B cell (primary cell): ENCODE measurements at places on chromosomes 11 and 22. TPM values are rescaled to one million over a fixed set of nuclear protein-coding genes. Genes with fewer than 3 reads are reported as not detected.

- DNase-seq, result no peak
- no peak overlapping the region for H3K27ac ChIP-seq
- H3K4me1 ChIP-seq, result peaks cover 4% of the 10 kb centered on the region
- no peak overlapping the region for H3K4me3 ChIP-seq
- H3K27me3 ChIP-seq, result no peaks in the 10 kb centered on the region
- H3K36me3 ChIP-seq, result no peaks in the 10 kb centered on the region
Observed at GRCh38 chr22:23403152-23403719, 176.9 kb downstream of the IGLL1 start.

The GRAP2 gene
- 13.5 and 14.4 TPM in 2 replicates for total RNA-seq

DNA sequence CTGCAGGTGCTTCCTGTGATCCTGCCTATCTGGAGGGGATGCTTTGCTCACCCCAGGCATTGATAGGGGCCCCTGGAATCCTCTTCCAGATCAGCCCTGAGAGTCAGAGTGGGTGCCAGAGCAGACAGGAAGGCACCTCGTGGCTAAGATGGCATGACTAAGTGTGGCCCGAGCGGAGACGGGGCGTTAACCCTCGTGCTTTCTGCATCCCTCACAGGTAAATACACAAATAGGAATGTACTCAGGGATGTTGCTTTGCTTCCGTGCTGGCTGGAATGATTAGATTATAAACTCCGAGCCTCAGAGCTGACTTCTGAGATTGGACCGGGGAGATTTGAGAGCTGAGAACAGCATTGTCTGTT, 312.7 kb upstream of the B3GAT1 start:
- no peaks in the 10 kb centered on the region for H3K27me3 ChIP-seq
- H3K36me3 ChIP-seq, result no peaks in the 10 kb centered on the region
- DNase-seq, result no peak
- H3K4me3 ChIP-seq, result no peak overlapping the region
- H3K27ac ChIP-seq, result no peak overlapping the region

DNA sequence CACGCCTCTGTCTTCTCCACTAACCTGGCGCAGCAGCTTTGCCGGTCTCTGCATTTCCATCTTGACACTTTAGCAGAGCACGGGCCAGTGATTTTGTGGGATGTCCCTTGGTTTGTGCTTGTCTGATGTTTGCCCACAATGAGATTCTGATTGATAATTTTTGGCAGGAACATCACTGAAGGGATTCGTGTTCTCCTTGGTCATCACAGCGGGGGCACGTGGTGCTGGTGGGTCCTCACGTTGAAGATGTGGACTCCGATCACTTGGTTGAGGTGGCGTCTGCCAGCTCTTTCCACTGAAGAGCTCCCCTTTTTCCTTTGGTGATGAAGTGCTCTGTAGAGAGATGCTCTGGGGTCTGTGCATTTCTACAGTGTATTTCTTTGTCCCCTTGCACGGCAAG, 37.2 kb downstream of the TBC1D22A start:
- H3K27me3 ChIP-seq, result no peaks in the 10 kb centered on the region
- no peak overlapping the region for H3K27ac ChIP-seq
- H3K4me3 ChIP-seq, result no peak overlapping the region
- H3K4me1 ChIP-seq, result peaks cover 9% of the 10 kb centered on the region

DNA sequence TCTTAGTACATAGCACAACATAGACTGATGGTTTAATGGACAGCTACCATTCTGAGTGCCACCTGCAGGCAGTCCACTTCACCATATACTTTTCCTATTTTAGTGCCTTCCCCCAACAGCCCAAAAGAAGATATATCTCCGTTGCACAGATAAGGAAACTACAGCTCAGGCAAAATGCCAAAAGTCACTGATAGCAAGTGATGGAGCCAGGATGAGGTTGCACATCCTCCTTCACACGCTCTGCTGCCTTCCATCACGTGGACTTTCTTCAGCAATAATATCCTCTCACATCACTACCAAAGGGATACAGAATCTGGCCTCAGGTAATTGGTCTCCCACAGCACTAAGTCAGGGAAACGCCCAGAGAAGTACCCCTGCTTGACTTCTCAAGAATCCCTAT, 7.5 kb downstream of the TCF20 start:
- no peak overlapping the region for H3K27ac ChIP-seq
- H3K4me3 ChIP-seq, result no peak overlapping the region
- peak; percentile 54 for DNase-seq
- H3K27me3 ChIP-seq, result no peaks in the 10 kb centered on the region

DNA sequence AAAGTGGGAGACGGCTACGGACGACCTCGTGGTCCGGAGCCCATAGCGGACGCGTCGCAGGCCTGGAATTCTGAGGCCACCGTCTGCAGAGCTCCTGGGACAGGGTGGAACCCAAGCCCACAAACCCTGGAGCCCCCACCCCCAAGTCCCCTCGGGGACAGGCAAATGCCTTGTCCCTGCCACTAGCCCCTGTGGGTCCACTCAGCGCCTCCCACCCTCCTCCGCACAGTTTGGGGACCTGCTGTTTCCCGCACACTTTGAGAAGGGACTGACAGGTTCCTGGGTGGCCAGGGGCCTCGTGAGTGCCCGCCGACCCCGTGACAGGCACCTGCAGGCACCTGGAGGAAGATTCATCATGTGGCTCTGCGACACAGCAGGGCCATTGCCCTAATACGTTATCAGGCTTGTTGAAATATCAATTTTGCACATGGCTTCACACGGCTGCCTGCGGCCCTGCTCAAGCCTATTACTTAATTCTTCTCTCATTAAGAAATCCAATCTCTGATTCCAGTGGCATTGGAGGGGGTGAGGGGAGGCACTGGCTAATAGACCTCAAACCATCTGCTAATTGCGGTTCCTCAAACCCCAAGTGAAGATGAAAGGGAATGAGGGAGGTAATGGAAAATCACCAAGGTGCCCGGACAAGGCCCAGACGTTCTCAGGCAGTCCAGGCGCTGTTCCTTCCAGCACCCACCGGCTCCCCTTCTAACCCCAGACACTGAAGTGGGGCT, 672.5 kb downstream of the BRD1 start:
- no peak for DNase-seq
- H3K4me3 ChIP-seq, result no peak overlapping the region
- no peaks in the 10 kb centered on the region for H3K36me3 ChIP-seq
- no peaks in the 10 kb centered on the region for H3K27me3 ChIP-seq

GRCh38 chr11:34243600-34244464, 114.0 kb downstream of the ABTB2 start:
- no peaks in the 10 kb centered on the region for H3K27me3 ChIP-seq
- no peak for DNase-seq
- peaks cover 34% of the 10 kb centered on the region for H3K4me1 ChIP-seq
- no peak overlapping the region for H3K4me3 ChIP-seq
- no peaks in the 10 kb centered on the region for H3K36me3 ChIP-seq

DNA sequence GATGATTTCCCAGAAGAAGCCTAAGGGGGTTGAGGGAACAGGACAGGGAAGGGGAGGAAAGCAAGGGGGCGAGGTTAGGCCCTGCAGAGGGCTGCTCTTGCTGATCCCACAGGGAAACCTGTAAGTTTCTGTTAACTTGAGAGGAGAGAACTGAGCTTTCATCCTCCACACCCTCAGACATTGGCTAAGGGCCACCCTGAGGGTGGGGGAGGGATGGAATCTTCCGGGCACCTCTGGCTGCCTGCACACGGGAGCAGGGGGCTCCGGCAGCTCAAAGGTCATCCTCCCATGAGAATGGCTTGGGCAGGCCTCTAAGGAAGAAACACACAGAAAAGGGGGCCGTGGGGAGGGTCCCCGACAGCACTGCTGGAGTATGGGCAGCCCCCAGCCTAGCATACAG, 108.1 kb downstream of the TSPAN18 start:
- no peaks in the 10 kb centered on the region for H3K36me3 ChIP-seq
- H3K4me1 ChIP-seq, result no peaks in the 10 kb centered on the region
- H3K4me3 ChIP-seq, result no peak overlapping the region
- no peak overlapping the region for H3K27ac ChIP-seq

GRCh38 chr11:6695377-6695776, 12.2 kb upstream of the MRPL17 start:
- no peak overlapping the region for H3K27ac ChIP-seq
- H3K27me3 ChIP-seq, result no peaks in the 10 kb centered on the region
- no peak overlapping the region for H3K4me3 ChIP-seq
- H3K4me1 ChIP-seq, result no peaks in the 10 kb centered on the region
- DNase-seq, result no peak

- no peaks in the 10 kb centered on the region for H3K36me3 ChIP-seq
- H3K4me1 ChIP-seq, result peaks cover 2% of the 10 kb centered on the region
- no peak overlapping the region for H3K27ac ChIP-seq
- no peak for DNase-seq
Observed at GRCh38 chr11:118082880-118083552, 3.7 kb downstream of the SMIM35 start.

The CARD18 gene
- total RNA-seq, result not detected in 2 replicates
